ENCODE measurements at places on chromosomes 1 and 21.

DNA sequence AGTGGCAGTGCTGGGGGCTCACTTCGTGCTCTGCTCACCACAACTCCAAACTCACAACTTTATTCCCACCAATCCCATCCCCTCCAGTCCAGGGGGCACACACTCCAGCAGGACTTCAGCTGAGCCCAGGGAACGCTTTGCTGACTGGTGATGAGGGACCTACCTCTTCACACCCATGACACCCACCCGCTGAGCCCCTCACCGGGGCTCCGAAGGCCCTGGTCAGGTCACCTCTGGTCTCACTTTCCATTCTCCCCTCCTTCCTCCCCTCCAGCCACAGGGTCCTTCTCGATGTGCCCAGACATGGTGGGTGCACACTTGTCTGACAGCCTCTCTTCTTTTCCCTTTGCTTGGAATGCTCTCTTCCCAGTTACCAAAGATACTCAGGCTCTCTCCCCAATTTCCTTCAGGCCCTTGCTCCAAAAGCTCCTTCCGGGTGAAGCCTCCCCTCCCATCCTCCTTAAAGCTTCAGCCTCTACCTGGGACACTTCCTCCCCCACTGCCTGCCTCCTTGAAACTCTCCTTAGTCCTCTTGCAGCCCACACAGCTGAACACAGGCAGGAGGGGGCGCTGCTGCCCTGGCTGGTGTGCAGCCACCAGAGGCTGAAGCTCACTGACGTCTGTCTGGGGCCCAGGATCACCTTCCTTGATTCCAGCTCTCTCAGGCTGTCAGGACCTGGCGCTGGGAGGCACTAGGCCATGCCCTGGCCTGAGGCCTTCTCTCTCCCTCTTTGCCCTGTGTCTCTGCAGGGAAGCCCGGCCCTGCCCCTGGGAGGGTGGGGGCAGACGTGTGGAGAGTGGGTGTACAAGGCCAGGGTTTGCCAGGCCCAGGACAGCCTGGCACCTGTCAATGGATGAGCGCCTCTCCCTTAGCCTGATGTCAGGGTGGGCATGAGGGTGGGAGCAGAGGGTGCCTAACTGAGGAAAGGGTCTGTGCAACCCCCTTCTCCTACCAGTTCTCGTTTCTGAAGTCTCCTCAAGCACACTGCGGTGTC lies 1.6 kb downstream of the KCNE1 start:
- no peak for DNase-seq

DNA sequence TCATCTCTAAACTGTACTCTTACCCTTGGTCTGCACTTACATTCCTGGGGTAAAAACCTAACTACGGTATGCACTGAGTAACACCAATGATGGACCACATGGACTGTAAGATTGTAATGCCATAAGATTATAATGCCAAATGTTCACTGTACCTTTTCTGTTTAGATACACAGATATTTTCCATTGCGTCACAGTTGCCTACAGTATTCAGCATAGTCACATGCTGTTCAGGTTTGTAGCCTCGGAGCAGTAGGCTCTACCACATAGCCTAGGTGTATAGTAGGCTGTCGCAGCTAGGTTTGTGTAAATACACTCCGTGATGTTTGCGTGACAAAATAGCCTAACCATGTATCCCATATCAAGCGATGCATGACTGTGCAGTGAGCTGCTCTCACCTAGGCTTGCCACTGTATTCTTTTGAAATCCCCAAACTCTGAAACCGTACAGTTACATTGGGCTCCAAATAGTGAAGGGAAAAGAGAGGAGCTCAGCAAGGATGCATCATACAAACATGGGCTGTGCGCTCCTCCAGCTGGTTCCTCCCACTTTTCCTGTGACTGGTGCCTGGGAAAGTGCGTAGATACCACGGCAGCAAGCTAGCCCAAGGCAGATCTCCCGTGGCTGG lies 35.2 kb downstream of the CFAP57 start:
- DNase-seq = no peak

GRCh38 chr1:107169615-107170014 lies 28.8 kb downstream of the NTNG1 start:
- DNase-seq = no peak

GRCh38 chr21:31898933-31899630 lies 26.3 kb downstream of the HUNK start:
- DNase-seq = no peak

Measured in activated T-helper 1 cell treated with anti-CD3 and anti-CD28 coated beads, Interleukin-2, amount 50 U/mL, for 16 hours (primary cell).